ENCODE measurements at places on chromosomes 16 and 17.
A peak's percentile ranks its signal among the peaks of the same experiment; 100 is the strongest.

DNA sequence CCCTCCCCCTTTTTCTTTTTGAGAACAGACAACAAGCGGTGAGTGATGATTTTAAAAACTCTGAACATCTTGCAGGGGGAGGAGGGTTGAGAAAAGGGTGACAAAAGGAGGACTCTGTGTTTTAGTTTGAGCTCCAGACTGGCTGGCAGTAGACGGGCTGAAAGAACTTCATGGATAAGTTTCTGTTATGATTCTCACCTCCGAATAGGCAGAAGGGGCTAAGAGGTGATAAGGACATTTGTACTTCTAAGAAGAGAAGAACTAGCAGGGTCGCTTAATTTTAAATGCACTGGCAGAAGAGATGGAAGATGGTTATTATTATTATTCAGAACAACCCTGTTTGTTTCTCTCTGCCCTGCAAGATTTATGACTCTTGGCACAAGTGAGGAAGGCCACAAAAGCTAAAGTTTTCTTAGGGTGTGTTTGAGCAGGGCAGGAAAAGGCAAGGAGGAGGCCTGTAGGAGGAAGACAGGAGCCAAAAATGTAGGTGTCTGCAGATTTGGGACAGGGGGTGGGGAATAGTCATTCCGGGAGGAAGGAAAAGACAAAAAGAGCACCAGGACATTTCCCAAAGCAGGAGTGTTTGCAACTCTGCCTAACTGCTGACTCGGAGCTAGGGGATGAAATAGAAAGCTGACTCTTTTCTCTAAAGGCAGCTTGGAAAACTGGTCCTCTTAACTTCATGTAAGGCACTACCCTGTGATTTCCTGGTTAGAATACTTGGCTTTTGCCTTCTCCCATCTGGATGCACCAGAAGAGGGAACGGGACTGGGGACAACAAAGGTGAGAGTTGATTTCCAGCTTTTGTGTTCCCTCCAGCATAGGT, 11.9 kb upstream of the HOXB2 start:
- DNase-seq = peak; percentile 31

DNA sequence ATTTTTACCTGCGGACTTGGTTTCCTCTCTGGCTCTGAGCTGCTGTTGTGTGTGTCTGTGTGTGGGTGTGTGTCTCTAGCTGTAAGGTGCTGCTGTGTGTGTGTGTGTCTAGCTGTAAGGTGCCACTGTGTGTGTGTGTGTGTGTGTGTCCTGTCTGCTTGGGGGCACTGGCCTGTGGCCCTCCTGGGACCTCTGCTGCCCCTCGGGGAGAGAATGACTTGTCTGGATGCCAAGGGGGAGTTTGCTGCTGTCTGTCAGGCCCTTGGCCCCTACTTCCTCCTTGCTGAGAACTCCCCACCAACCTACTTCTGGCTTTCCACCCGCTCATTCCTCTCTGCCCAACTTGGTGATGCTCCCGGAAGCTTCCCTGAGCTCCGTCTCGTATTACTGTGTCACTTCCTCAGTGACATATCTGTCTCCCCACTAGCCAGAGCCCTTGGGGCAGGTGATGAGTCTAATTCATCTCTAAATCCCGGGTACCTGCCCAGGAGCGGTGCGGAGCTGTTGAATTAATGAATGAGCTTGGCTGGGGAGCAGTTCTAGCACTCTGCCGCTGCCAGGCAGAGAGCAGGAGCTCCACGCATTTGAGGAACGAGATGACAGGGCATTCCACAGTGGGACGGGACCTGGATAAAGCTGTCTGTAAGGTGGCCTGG, 3.5 kb upstream of the LASP1NB start:
- peak; percentile 5 for DNase-seq

DNA sequence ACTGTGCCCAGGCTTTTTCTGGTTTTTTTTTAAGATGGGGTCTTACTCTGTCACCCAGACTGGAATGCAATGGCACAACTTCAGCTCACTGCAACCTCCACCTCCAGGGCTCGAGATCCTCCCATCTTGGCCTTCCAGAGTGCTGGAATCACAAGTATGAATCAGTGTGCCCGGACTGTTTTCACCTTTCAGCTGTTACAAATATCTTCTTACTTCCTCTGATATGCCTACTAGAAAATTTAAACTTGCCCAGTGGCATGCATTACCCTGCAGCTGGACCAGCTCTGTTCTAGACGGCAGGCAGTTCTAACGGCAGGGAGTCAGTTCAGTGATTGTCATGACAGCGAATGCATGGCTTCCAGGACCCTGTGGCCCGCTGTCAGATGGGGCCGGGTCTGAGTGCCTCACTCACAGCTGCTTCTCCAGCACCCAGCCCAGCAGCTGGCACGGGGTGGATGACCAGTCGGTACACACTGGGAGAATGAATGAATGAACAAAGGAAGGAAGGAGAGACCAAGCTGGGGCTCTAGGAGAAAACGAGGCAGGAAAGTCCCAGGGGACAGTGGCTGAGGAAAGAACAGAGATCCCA, 28.0 kb upstream of the LITAF start:
- no peak for DNase-seq

GRCh38 chr17:42055496-42055895, 5.1 kb upstream of the C17orf113 start:
- peak; percentile 31 for DNase-seq

DNA sequence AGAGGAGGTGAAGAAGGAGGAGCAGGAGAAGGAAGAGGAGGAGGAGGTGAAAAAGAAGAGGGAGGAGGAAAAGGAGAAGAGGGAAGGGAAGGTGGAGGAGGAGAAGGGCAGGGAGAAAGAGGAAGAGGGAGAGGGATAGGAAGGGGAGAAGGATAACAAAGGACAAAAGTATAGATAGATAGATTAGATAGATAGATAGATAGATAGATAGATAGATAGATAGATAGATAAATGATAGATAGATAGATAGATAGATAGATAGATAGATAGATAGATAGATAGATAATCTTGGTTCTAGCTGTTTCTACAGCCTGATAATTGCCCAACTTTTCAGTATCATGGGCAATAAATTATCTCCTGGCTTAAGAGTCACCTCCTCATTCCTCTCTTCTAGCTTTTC, 296.2 kb upstream of the C16orf82 start:
- no peak for DNase-seq

DNA sequence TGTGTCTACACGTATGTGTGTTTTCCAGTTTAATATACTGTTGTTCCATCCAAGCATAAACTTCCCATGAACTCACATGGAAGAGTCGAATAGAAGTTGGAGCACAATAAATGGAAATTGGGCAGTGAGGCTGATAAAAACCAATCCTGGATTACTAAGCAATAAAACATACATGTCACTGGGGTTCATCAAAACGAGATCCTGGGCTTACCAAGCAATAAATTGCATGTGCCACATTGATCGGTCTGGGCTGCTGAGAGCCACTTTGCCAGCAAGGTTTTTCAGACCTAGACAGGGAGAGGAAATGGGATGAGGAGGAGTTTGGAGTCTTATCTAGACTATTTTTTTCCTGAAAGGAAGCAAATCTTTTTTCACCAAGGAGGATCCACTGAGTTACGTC, 322.3 kb upstream of the C16orf82 start:
- DNase-seq = no peak

DNA sequence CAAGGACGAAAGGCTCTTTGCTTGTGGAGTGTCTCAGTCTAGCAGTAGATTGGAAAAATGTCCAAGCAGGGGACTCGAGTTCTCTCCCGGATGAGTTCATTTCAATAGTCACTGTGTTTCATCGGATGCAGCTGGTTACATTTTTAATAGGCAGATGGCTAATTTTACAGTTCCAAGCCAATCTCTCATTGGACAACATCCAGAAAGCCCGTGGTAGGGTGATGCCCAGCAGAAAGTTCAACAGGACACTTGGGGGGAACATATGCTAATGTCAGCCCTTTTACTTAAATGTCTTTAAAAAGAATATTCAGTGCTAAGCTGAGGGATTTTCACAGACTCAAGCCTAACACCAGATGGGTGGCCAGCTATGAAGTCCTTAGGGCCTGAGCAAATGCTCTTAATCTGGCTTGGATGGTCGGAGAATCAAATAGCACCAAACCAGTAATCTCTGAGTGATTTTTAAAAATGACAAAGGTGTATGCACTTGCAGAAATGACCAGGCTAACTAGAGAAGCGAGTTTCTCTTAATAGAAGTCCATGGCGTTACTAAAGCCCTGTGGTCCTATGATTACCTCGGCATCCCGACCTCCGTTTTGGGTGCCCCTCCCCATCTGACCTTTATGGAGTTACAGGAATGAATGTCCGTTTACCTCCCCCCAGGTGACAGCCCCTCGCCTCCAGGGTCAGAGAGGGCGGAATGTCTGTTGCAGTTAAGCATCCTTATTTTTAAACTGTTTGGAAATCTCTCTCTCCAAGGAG, 289.2 kb upstream of the SALL1 start:
- no peak for DNase-seq

DNA sequence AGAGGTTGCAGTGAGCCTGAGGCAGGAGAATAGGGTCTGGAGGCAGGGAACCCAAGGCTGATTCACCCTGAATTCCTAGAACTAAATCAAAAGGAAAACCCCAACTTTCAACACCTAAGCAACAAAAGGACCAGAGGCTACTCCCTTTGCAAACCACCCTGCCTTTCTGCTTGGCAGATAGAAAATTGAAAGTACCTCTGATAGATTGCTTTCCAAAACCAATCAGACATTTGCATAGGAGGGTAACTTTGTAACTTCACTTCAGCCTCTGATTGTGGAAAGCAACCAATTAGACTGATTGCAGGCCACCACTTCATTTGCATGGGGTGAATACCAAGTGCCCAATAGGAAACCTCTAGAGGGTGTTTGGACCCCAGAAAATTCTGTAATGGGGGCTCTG, 10.9 kb upstream of the TMEM98 start:
- DNase-seq = no peak

GRCh38 chr16:88533932-88534637, 36.1 kb upstream of the ZC3H18 start:
- no peak for DNase-seq

DNA sequence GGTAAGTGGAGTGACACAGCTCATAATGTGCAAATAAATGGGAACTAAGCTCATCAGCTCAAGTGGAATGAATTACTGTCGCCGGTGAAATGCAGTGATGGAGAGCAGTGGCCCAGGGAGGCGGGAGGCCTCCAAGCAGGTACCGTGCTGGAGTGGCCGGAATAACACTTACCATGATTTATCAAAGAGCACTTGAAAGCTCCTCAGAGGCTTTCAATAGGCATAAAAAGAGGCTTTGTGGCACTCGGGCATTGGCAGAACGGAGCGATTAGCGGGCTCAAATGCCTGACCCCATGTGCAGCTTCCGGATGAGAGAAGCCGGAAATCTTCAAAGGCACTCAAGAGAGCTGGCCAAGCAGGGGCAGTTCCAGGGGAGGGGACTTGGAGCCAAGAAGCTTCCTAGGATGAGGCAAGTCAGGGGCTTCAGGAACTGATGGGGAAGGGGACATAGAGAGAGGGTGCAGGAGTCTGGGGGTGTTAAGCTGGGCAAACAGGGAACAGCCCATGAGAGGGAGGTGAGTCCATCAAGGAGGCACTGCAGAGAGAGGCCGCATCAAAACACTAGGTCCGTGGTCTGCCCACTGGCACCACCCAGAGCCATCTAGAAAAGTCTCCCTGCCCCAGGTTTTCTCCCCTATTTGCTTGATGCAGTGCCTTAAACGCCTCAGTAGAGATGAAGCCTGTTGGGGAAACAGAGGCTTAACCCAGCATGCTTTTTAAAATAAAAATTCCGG, 144.0 kb upstream of the IRX6 start:
- no peak for DNase-seq

DNA sequence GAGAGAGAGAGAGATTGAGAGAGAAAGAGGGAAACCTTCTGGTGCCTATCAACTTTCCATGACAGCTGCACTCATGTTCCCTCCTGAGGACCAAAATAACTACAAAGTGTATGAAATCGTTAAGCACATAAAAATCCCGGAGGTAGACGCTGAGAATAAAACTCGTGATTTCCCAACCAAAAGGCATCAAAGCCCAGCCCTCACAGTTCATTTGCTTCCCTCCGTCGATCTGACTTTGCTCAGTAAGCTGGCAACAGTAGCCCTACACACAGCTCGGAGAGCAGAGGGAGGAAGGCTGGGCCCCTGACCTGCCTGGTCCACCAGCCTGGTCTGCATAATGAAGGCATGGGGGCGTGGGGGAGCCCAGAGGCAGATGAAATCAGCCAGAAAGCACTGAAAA, 273.9 kb upstream of the ZFHX3 start:
- DNase-seq = no peak

GRCh38 chr16:50680556-50680893, 587 bp downstream of the SNX20 start:
- no peak for DNase-seq

DNA sequence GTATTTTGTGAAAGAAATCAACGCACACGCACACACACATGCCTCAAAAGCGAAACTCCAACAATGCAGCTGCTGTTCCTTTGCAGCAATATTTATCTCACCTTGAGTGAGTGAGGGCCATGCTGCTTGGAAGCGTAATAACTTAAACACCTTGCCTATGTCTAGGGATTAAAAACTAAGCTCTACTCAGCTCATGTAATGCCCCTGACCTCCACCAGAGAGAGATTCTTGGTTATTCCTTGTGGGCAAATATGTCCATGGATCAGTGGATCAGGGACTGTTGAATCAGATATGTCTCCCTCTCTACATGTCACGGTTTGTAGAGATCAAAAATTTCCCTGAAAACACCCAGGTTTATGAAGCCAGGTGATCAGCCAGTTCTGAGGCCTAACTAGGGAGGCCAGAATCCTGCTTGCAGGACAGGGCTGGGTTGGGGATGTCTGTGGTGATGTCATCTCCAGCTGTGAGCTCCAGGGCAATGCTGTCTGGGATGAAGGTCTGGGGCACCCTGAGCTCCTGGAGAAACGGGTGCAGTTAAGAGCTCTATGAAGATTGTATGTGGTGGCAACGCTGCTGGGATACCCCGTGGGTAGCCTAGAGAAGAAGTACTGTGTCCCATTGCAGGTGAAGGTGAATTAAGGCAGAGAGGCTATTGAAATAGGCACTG, 149.4 kb downstream of the KCNJ12 start:
- no peak for DNase-seq

- no peak for DNase-seq
These were observed 298.2 kb upstream of the C16orf82 start for GRCh38 chr16:26768385-26769010.

- DNase-seq = peak; percentile 58
These were observed 67.3 kb upstream of the PLCG2 start for GRCh38 chr16:81711657-81712319.

GRCh38 chr16:27285676-27286196, 17.2 kb upstream of the NSMCE1 start:
- no peak for DNase-seq
